Vagina (tissue), 2 donors: ENCODE measurements at places on chromosomes 12 and 14.

DNA sequence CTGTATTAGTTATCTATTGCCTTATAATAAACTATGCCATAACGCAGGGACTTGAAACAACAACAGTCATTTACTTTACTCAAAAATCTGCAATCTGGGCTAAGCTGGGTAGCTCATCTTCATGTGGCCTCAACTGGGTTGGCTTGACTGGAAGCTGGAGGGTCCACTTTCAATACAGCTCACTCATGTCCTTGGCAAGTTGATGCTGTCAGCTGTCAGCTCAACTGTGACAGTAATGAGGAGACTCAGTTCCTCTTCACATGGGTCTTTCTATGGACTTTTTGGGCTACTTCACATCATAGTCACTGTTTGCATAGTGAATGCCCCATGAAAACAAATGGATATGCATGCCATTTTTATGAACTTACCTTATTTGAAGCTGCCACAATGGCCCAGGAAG, 33.6 kb upstream of the STRAP start:
- no peak for DNase-seq

GRCh38 chr12:112716099-112717093, 75.2 kb upstream of the RPH3A start:
- DNase-seq = no peak

GRCh38 chr14:80494769-80495168, 283.5 kb upstream of the DIO2 start:
- DNase-seq = no peak

DNA sequence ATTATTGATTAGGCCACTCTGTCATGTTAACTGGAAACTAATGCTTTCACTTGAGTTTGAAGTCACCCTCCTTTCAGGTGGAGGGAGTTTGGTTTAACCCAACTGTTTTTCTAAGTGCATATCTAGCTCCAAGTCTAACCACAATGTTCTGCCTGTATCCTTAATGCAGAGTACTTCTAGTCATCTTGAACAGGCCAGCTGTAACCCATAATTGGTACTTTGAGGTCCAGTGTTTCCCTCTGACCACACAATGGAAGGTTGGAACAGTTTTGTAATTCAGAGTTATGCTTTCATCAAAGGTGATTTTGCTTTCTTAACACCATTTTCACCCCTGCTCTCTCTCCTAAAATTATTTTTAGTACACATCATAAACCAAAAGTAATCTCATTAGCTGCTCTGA, 237.2 kb upstream of the DCN start:
- no peak for DNase-seq

- DNase-seq = no peak
Measured at GRCh38 chr14:26870722-26871617, 273.1 kb upstream of the NOVA1 start.

DNA sequence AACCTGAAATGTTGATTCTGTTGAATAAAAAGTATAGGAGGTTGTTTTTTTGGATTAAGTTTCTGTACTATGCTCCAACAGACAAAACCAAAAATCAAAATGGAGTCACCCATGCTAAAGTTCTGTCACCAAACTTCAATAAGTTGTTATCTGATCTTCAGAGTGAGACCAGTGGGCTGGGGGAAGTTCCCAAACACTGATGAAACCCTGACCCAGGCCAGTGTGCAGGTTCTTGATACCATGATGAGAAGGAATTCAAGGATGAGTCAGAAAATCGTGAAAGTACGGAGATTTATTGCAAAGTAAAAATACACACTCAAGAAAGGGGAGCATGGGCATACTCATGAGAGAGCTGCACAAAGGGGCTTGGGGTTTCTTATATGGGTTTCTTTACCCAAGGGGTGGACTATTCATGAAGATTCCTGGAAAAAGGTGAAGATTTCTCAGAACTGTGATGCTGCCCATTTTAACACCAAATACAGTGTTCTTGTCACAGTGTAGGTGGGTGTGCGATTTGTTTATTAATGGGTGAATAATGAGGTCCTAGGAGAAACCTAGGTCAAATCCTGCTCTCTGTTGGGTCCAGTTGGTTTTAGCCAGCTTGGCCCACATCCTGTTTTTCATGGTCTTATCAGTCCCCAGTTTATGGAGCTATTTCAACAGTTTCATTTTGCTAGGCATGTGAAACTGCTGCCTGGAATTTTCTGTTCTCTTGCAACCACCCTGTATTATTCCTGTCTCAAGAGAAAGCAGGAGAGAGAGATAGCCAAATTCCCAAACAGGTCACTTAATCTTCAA, 27.5 kb upstream of the DENND5B start:
- no peak for DNase-seq

DNA sequence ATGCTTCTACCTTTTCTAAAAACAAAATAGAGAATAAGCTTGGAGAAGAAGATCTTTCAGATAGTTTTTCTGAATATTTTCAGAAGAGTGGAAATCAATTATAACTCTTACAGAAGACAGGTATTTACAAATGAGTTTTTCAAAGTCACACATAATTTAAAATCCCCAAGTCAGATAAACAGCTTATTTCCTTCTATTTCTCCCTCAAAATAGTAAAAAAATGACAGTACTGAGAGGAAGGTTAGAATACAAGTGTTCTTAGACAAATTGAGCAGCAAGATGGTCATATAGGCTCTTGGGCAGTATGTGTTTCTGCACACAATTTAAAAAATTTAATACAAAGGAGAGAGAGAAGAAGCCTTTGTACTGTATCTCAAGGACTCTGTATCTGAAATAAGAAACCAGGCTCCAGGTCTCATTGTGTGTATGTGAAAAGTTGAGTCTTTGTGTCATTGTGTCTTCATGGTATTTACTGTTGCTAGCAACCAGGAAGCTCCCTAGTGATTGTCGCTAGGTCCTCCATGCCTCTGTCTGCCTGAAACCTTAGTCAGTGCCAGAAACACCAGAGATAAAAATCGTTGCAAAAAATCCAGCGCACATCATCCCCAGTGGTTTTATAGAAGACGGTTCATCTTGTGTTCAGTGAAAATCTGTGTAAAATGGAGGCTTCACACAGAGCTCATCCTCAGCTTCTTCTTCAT, 12.9 kb upstream of the TUBA1A start:
- DNase-seq = no peak

DNA sequence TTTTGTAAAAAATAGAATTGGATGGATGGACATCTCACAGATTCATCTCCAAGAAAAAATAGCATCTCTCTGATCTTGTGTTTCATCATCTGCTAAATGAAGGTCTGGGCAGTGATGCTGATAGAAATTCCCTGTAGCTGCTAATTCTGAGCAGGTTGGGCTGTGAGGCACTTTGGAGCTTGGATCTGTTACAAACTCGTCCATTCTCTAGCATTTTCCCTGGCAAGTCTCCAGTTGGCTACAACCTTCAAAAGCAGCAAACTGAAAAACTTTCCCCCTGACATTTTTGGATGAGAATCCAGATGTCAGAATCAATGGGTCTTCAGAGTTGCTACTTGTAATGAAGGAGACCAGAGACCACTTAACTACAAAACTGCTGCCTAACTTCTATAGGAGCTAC, 72.7 kb downstream of the TPH2 start:
- no peak for DNase-seq

DNA sequence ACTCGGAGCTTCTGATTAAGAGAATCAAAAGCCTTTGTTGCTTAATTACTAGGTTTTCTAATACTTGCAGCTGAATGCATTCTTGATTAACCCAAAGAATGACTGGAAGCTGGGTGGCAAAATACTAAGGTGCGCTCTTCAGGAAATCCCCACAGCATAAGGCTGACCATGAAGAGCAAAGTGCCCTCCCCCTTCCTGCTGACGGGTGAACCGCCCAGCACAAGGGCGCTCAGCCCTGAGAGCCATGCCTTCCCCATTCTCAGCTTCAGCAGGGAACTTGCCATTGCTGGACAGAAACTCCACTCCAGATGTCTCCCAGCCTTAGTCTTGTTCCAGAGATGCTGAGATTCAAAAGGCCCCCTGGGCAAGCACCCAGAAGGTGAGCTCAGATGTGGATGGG, 27.2 kb upstream of the FBRSL1 start:
- no peak for DNase-seq

DNA sequence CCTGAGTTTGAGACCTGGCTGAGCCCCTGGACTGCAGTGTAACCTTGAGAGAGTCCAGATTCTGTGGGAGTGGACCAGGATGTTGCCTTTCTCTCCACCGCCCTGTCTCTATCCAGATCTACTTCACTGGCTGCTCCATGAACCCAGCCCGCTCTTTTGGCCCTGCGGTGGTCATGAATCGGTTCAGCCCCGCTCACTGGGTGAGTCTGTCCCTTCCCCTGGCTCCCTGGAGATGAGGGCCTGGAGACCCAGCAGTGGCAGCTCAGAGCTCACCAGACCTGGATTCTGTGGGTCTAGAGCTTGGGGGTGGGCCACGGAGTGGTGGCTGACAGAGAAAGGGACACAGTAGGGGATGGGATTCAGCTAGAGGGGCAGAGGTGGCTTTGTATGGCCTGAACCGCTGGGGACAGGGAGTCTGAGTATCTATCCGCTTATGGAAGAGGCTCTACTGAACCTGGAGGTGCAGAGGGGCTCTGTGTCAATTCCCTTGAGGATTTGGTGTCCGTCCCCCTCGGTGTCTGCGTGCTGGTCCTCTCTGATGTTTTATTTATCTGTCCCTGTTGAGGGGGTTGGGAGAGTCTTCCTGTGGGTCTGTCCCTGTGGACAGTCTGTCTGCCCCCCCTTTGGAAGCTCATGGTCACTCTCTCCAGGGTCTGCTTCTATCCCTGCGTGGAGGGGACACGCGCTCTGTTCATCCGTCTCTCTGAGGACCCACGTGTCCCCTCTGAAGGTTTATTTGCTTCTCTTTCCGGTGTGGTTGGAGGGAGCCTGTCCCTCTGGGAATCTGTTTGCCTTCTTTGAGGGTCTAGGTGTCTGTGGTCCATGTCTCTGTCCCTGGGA, 2.5 kb downstream of the AQP5 start:
- DNase-seq = no peak

GRCh38 chr14:90088176-90088575, 26.4 kb downstream of the KCNK13 start:
- no peak for DNase-seq

DNA sequence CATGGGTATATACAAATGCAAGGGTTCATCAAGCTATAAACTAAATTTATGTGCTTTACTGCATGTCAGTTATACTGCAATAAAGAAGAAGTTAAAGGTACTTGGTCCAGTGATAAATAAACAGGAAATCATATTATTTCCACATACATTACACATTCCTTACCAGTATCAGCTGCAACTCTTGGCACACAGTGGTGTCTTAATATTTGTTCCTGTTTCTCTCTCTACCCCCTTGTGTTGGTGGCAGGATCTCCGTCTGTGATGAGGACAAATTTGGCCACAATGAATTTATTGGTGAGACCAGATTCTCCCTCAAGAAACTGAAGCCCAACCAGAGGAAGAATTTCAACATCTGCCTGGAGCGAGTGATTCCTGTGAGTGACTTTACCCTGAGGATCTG, 19.2 kb upstream of the OAS1 start:
- DNase-seq = no peak

GRCh38 chr12:84058136-84058535, 854.5 kb downstream of the SLC6A15 start:
- no peak for DNase-seq

- DNase-seq = no peak
Measured at GRCh38 chr12:116392061-116392460, 114.6 kb upstream of the MED13L start.

DNA sequence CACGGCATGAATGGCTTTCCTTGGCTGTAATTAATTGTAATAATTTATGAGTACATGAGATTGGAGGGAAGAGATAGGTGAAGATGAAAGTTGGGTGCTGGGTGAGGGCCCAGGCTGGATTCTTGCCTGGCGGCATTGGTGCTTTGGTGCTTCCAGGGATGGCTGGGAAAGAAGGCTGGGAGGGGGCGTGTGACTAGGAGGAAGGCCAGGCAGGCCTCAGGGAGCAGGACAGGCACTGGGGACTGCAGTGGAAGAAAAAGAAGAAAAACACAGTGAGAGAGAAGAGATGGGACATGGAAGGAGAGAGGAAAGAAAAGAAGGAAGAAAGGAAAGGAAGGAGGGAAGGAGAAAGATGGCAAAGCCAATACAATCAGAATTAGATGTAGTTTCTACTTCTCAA, 3.7 kb downstream of the HOXC9 start:
- no peak for DNase-seq

- no peak for DNase-seq
Measured at GRCh38 chr12:12909995-12910420, 18.6 kb downstream of the GPRC5A start.

DNA sequence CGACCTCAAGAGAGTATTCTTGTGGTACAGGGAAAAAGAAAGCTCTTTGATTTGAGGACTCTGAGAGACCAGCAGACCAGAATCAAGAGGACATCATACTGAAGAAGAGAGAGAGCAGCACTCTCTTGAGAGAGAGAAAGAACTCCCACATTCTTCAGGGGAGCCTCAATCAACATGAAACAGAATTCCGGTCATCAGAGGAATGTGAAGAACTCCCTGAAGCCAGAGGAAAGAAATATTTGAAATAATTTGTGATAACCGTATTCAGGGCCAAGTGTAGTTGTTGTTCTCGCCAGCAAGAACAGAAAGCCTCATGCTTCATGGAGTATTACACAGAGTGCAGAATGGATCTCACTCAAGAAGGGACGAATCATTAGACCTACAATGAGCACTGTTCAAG, 363.8 kb upstream of the TMEM132C start:
- DNase-seq = no peak
